ENCODE measurements at places on chromosomes 4 and X. TPM values are rescaled to one million over a fixed set of nuclear protein-coding genes. Genes with fewer than 3 reads are reported as not detected.

- DNase-seq, result no peak
Measured at GRCh38 chrX:14676431-14676830, 147.1 kb downstream of the GLRA2 start.

DNA sequence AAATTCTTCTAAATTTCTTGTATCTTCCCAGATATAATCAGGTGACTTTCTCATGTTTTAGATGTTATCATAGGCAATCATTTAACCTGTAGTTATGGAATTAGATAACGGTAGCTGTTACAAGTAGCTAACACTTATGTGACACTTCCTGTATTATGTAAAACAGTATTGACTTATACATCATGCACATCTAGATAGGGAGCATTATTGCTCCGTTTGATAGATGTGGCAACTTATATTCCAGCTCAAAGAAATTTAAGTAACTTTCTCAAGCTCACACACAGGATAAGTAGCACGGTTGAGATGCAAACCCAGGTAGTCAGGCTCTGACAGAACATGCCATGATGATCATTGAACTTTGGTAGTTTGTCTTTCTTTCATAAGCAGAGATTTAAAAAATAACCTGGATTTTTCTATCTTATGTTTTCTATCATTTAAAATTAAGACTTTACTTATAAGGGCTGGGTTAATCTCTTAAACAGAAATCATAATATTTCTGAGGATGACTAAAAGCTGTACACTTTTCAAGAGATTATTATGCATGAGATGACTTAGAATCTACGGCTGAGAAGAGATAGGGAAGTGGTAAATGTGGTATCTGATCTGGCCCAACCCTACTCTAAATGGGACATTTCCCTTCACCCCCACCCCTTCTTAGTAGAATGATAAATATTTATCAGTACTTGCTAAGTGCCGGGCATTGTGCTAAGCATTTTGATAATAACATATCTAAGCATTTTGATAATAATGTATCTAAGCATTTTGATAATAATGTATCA is 69.1 kb upstream of the HPGD start:
- no peak for DNase-seq

DNA sequence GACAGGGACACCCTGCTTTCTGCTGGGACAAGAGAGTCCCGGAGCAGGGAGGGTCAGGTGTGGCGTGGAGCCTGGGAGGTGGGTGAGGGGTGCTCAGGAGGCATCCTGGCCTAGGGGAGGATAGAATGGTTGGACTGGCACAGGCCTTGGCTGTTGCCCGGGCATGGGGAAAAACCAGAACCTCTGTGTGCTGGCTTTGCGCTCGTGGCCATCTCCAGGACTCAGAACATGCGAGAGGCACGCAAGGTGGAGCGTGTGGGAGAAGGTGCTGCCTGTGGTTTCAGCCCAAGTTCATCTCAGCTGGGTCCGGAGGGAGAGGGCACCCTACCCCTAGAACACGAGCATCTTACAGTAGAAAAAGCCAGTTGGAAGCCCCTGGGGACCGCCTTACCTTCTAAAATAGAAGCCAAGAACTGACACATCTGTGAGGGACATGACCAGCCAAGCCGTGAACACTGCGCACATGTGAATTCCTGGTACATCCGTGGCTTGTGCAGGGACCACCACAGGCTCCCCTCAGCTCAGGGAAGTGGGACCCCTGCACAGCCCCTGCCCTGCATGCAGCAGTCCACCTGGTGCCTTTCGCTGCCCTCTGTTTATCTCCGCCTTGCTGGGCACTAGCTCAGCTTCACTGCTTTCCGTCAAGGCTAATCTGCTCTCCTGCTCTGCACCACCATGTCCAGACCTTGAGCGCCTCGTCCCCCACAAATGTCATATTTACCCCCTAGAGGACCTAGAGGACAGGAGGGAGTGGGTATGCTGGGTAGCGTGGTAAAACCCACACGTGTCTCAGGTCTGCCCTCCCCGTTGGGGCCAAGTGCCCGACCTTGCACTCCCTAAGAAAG is 13.5 kb downstream of the MSANTD1 start:
- no peak for DNase-seq

- no peak for DNase-seq
Measured at GRCh38 chrX:38627683-38628082, 66.3 kb downstream of the TSPAN7 start.

GRCh38 chr4:26420913-26421312 is 69.4 kb downstream of the CCKAR start:
- DNase-seq, result no peak

GRCh38 chr4:122747883-122748282 is 15.4 kb downstream of the BBS12 start:
- DNase-seq, result no peak

Gene MGARP
- total RNA-seq, result 0.31 TPM

Measured in muscle of leg (tissue), 16 donors.